NCI-H1092 (cell line): ENCODE measurements at places on chromosomes 2 and 18.

DNA sequence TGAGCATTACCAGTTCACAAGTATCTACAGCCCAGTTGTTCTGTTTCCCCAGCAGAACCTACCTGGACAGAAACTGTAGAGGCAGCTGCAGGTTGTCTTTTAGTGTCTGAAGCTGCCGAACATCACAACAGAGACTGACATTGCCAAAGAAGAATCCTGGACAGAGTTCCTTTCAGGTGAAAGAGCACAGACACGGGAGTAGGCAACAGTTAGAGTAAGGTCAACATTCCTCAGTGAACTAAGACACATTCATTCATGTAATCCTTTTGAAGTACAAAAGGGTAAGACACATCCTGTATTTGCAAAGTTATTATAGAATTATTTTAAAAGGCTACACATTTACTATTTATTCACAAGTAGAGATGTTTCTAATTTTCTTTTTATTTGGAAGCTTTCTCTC is 14.3 kb downstream of the NPC1 start:
- no peak for DNase-seq

DNA sequence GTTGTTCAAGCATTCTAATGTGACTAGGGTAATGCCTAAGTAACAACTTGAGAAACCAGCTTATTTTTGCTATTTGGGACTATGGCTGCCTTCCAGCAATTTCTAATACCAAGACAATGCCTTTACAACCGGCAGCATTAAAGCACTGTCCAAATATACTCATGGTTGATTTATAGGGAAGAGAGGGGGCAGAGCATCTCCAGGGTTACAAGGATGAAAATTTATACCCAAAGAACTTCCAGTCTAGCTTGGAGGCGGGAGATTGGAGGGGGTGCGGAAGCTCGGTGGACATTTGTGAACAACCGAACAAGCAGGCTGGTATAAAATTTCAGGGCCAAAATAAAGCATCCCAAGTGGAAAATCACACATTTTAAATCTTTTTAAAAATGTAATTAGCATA is 294.9 kb upstream of the STON1 start:
- DNase-seq: peak; percentile 50

- DNase-seq: no peak
Observed at GRCh38 chr2:134295441-134295840, 41.6 kb downstream of the MGAT5 start.

GRCh38 chr2:100247256-100248043 is 74.9 kb downstream of the LONRF2 start:
- no peak for DNase-seq

DNA sequence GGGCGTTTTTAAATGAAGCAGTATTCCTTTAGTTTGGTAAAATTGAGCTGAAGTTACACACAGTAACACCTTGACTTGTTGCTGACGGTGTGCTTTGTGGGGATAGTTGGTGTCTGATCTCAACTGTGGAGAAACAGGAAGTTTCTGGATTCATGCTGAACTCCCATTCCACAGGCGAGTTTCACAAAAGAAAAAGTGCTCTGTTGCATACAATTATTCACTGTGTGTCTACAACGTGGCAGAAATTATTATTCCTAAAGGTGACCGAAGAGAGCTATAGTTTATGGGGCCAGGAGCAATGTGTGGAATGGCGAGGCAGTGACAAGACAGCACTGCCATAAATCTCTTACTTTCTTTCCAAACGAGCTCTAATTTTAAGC is 463 bp upstream of the CABYR start:
- no peak for DNase-seq
